ENCODE measurements at places on chromosomes 1 and 21. TPM values are rescaled to one million over a fixed set of nuclear protein-coding genes. Genes with fewer than 3 reads are reported as not detected.

Gene FCGR1A
- total RNA-seq = 3.5 TPM

Gene CELA2A
- total RNA-seq = not detected

- no peak for DNase-seq
Measured at GRCh38 chr1:225768662-225769426, 8.8 kb upstream of the SRP9 start.

- no peak for DNase-seq
Measured at GRCh38 chr1:82258887-82259286, 458.2 kb downstream of the ADGRL2 start.
